ENCODE measurements at places on chromosomes 5 and 9. TPM values are rescaled to one million over a fixed set of nuclear protein-coding genes. Genes with fewer than 3 reads are reported as not detected.

DNA sequence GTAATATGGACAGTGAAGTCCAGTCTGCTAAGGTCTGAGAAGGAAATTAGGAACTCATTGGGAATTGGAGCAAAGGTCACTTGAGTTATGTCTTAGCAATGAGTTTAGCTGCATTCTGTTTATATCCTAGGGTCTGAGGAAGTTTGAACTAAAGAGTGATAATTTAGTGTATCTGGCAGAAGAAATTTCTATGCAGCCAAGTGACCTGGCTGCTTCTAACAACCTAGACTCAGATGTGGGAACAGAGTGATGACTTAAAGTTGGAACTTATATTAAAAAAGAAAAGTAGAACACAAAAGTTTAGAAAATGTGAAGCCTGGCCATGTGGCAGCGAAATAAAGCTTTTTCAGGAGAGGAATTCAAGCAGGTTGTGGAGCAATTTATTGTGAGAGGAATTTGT is 106.2 kb downstream of the PRDM9 start:
- H3K36me3 ChIP-seq = no peaks in the 10 kb centered on the region
- DNase-seq = no peak
- no peaks in the 10 kb centered on the region for H3K27me3 ChIP-seq
- no peaks in the 10 kb centered on the region for H3K4me1 ChIP-seq
- no peak overlapping the region for H3K4me3 ChIP-seq

DNA sequence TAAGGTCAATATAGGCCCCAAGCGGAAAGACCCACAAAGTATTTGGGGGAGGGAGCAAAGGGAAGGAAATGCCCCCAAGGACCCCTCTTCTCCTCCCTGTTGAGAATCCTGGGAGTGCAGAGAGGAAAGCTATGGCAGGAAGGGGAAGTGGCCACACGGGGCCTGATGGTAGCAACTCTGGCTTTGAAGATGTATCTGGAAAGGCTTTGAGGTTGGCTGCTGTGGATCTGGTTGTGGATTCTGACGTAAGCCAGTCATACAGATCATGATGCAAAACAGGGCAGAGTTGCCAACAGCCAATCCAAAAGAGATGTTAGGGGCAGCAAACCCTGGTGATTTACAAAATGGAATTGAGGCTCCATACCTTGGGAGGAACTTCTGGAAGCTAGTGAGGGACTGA is 108.8 kb downstream of the PRKACG start:
- peaks cover 2% of the 10 kb centered on the region for H3K4me1 ChIP-seq
- no peak for DNase-seq

GRCh38 chr5:79666758-79667157 is 22.9 kb upstream of the CMYA5 start:
- DNase-seq = no peak
- H3K36me3 ChIP-seq = peaks cover 29% of the 10 kb centered on the region
- no peaks in the 10 kb centered on the region for H3K27me3 ChIP-seq
- no peak overlapping the region for H3K4me3 ChIP-seq
- peaks cover 7% of the 10 kb centered on the region for H3K4me1 ChIP-seq

DNA sequence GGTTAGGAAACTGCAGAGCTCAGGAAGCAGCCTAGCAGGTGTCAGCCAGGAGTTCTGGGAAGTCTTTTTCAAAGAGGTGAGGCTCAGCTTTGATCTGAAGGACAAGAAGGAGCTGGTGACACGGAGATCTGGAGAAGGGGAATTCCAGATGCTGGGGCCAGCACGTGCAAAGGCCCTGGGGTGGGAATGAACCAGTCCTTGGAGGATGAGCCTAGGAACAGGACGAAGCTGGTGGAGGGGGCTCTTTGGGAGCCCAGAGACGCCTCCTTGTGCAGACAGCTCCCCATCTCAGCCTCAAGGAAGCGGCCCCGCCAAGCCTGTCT is 15.2 kb upstream of the RNU6ATAC start:
- H3K27me3 ChIP-seq = no peaks in the 10 kb centered on the region
- H3K27ac ChIP-seq = no peak overlapping the region
- peaks cover 4% of the 10 kb centered on the region for H3K4me1 ChIP-seq
- DNase-seq = no peak

GRCh38 chr9:27188426-27188825 is 79.4 kb downstream of the TEK start:
- DNase-seq = no peak
- no peak overlapping the region for H3K4me3 ChIP-seq
- H3K27ac ChIP-seq = no peak overlapping the region
- H3K4me1 ChIP-seq = no peaks in the 10 kb centered on the region

DNA sequence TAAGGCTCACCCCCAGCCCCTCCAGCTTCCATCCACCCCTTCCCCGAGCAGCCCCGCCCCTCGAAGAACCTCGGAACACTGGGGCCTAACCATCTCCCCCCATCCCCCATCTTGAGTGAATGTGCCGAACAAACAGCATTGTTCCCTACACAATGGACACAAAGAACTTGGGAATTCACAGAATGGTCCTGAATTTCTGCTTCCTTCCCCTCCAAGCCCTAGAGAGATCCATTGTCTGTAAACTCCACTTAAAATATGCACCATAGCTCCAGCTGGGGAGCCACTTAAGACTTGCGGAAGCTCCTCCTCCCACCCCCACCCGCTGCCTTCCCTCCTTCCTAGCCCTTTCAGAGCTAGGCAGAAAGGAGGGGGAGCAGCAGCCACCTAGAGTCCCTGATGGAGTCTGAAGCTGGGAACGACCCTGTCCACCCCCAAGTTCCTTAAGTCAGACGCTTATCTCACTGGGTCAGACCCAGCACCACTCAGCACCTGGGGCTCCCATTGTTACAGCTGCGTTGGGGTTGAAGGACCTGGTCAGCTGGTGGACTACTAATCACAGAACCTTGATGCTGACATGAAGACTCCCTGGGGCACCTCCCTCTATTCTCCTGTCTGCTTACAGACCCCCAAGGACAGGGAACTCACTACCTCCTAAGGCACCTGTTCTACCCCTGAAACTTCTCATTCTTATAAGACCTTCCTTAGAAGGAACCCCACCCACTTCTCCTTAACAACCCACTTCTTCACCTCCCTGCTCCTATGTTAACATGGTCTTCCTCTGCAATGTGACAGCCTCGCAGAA is 61.4 kb downstream of the PCDH1 start:
- H3K27ac ChIP-seq = no peak overlapping the region
- H3K4me3 ChIP-seq = no peak overlapping the region
- DNase-seq = no peak
- H3K4me1 ChIP-seq = no peaks in the 10 kb centered on the region
- H3K27me3 ChIP-seq = peaks cover 33% of the 10 kb centered on the region
- H3K36me3 ChIP-seq = no peaks in the 10 kb centered on the region

The DOCK8 gene
- total RNA-seq = 130 TPM

GRCh38 chr5:93022796-93023447 is 558.1 kb downstream of the NR2F1-AS1 start:
- no peaks in the 10 kb centered on the region for H3K27me3 ChIP-seq
- DNase-seq = no peak
- H3K27ac ChIP-seq = no peak overlapping the region
- H3K4me3 ChIP-seq = no peak overlapping the region
- no peaks in the 10 kb centered on the region for H3K36me3 ChIP-seq
- no peaks in the 10 kb centered on the region for H3K4me1 ChIP-seq

The MZB1 gene
- total RNA-seq = 10.4 TPM

DNA sequence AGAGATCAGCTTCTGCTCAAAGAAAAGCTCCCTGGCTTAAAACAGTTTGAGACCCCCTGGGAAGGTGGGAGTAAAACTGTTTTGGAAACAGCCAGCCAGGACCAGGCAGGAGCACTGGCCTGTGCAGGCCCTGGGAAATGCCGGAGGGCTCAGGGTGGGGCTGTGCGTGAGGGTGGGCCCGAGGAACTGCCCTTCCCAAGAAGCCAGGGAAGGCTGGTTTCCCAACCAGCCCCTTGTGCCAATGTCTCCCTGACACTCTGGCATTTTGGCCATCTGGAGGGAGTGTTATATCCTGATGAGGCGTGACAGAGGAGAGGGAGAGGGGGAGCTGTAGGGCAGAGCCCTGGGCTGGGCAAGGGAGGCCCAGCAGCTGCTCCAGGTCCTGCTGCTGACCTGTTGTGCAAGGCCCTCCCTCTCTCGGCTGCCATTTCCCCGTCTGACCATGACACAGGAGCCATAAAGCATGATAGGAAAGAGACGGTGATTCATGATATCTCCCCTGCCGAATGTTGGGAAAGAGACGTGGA is 16.1 kb downstream of the OLFML2A start:
- no peak for DNase-seq
- H3K27ac ChIP-seq = no peak overlapping the region
- H3K36me3 ChIP-seq = no peaks in the 10 kb centered on the region
- no peaks in the 10 kb centered on the region for H3K4me1 ChIP-seq
- H3K4me3 ChIP-seq = no peak overlapping the region

- no peaks in the 10 kb centered on the region for H3K36me3 ChIP-seq
- no peak for DNase-seq
- no peak overlapping the region for H3K27ac ChIP-seq
- no peaks in the 10 kb centered on the region for H3K27me3 ChIP-seq
Measured at GRCh38 chr9:82601293-82601771, 461.6 kb downstream of the RASEF start.

The TMEM38B gene
- 17.8 TPM for total RNA-seq

GRCh38 chr5:147112899-147113298 is 121.9 kb upstream of the STK32A start:
- H3K36me3 ChIP-seq = no peaks in the 10 kb centered on the region
- no peaks in the 10 kb centered on the region for H3K4me1 ChIP-seq
- no peak overlapping the region for H3K27ac ChIP-seq
- H3K4me3 ChIP-seq = no peak overlapping the region
- no peak for DNase-seq

DNA sequence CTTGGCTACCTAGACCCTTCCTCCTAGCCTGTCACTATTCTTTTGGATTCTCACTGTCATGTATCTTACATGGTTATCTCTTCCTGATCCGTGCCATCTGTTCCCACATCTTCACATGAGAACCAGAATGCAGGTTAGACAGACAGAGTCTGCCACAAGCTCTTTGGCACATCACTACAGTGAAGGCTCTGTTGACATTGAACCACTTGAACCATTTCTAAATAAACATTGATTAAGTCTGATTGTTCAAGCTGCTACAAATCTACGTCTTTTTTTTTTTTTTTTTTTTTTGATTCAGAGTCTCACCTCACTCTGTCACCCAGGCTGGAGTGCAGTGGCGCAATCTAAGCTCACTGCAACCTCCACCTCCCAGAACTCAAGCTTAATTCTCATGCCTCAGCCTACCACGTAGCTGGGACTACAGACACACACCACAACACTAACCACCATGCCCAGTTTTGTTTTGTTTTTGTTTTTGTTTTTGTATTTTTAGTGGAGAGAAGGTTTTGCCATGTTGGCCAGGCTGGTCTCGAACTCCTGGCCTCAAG is 85.1 kb upstream of the LRRTM2 start:
- no peaks in the 10 kb centered on the region for H3K36me3 ChIP-seq
- no peaks in the 10 kb centered on the region for H3K27me3 ChIP-seq
- H3K4me3 ChIP-seq = no peak overlapping the region
- H3K27ac ChIP-seq = no peak overlapping the region

DNA sequence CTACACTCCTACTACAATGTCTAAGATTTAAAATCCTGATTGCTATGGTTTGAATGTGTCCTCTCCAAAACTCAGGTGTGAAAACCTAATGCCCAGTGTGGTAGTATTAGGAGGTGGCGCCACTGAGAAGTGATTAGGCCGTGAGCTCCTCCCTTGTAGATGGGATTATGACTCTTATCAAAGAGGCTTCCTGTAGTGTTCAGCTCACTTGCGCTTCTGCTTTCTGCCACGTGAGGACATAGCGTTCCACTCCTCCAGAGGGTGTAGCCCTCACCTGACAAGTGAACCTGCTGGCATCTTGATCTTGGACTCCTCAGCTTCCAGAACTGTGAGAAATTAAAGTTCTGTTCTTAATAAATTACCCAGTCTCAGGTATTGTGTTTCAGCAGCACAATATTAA is 33.0 kb upstream of the WHRN start:
- DNase-seq = peak; percentile 13
- no peaks in the 10 kb centered on the region for H3K36me3 ChIP-seq
- no peak overlapping the region for H3K27ac ChIP-seq
- no peaks in the 10 kb centered on the region for H3K27me3 ChIP-seq
- H3K4me1 ChIP-seq = peaks cover 2% of the 10 kb centered on the region

DNA sequence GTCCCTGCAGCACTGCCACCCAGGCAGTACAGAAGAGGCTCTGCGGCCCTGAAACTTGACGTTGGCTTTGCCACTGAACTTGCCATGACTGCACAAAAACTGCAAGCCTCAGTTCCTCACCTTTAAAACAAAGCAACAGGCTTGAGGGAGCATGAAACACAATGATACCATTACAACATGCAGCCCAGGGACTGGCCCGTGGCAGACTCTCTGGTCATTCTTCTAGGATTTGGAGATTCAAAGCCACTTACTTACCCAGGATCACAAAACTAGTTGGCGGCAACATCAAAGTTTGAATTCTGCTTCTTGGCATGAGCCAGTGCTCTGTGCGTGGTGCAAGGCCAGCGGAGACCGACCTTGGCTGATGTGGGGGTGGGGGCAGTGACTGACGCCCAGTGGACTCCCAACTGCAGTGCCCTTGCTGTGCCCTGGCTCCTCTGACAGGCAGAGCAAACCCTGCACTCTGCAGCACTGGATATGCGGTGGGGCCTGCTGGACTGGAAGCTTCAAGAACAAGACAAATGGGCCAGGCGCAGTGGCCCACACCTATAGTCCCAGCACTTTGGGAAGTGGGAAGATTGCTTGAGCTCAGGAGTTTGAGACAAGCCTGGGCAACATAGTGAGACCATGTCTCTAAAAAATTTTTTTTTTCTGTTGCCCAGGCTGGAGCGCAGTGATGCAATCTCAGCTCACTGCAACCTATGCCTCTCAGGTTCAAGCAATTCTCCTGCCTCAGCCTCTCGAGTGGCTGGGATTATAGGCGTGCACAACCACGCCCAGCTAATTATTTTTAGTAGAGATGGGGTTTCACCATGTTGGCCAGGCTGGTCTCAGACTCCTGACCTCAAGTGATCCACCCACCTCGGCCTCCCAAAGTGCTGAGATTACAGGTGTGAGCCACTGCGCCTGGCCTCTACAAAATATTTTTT is 18.9 kb downstream of the SQSTM1 start:
- H3K27me3 ChIP-seq = no peaks in the 10 kb centered on the region
- H3K4me3 ChIP-seq = no peak overlapping the region
- H3K4me1 ChIP-seq = peaks cover 14% of the 10 kb centered on the region
- DNase-seq = no peak
- no peak overlapping the region for H3K27ac ChIP-seq
- H3K36me3 ChIP-seq = peaks cover 39% of the 10 kb centered on the region

The NAIP gene
- 1.1 TPM for total RNA-seq

All from activated naive CD8-positive, alpha-beta T cell treated with anti-CD3 and anti-CD28 coated beads for 36 hours (primary cell).